ENCODE measurements at places on chromosomes 5 and 9.

GRCh38 chr9:91161465-91162300 lies 200.0 kb downstream of the AUH start:
- peak; percentile 49 for DNase-seq

DNA sequence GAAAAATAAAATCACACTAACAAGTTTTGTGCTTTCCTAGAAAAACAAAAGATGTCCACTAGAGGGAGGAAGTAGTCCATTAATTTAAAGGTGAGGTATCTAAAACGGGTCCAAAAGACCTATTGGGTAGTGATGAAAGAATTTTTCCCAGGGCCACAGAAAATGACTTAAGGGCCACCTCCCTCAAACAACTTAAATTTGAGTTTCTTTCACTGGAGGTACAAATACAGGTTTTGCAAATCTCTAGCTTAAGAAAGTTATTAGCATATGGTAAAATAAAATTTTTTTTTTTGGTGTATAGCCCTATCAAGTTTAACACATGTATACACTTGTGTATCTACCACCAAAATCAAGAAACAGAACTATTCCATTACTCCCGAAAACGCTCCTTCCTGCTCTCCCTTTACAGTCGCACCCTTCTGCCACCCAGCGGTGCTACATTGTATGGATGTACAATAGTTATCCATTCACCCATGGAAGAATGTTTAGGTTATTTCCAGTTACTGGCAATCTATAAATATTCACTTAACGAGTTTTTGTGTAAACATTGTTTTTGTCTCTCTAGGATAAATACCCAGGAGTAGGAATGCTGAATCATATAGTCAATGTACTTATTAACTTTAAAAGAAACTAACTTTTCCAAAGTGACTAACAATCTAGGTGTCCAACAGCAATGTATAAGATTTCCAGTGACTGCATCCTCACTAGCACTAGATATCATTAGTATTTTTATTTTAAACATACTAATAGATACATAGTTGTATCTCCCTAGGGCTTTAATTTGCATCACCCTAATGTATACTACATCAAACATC lies 21.9 kb downstream of the DEPDC1B start:
- DNase-seq = no peak

- no peak for DNase-seq
Observed at GRCh38 chr5:54455413-54456157, at the start of gene HSPB3. HSPB3 (plus strand) TSS chr5:54455699; CDS start chr5:54455790, 91 bp downstream.

- no peak for DNase-seq
Observed at GRCh38 chr9:131863306-131863896, 123.5 kb upstream of the RAPGEF1 start.

DNA sequence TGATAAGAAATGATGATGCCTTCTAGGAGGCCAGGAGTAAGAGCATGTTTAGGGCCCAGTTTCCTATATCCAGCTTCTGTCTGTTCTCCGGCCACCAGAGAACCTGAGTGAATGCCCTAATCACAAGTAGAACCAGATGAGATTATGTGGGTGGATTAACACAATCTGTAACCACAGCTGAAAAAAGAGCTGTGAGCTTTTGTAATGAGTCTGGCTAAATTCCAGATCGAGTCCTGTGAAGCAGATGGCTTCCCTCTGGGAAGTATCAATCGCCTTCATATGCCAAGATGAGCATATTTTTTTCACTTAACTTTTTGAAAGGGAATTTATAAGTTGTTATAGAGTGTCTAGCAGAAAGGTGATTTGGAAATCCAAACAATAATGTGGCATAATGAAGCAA lies 99.8 kb downstream of the NNT start:
- DNase-seq = no peak

DNA sequence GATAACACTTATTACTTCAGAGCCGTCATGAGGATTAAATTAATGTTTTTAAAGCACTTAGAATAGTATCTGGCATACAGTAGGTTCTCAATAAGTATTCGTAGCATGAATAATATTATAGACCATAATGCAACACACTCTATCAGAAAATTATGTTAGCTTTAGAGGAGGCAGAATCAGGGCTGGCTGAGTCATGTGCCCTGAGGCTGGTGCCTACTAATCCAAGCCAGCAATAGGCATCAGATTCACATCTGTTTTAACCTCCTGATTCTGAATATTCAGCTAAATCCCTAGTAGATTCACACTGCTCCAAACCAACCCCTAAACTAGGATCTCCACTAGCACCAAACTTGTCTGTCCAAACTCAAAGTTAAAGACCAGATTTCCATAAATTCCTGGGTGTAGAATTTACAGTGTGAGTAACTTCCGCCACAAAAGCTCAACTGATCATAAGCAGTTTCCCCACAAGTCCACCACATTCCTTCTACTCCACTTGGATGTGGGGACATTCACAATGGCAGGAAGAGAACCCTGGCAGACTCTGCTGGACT lies 170.0 kb upstream of the DAPK1 start:
- no peak for DNase-seq

GRCh38 chr5:64592730-64593341 lies 87.0 kb downstream of the RGS7BP start:
- no peak for DNase-seq

GRCh38 chr5:36885149-36885548 lies 8.6 kb downstream of the NIPBL start:
- no peak for DNase-seq

DNA sequence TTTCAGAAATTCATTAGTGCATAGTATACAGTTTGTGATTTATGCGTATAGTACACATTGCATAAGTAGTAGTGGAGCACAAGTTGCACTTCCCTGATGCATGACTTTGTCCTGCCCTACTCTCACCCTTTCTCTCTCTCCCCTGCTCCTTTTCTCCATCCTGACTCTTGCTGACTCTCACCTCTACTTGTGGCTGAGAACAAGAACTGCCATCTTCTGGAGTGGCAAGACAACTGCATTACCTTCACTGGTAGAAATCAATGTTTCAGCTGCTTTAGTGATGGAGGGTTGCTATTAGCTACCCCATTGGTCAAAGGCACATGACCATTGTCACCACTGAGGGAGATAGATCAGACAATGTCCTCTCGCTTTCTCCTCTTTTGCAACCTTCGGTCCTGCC lies 26.9 kb downstream of the SPEF2 start:
- DNase-seq = no peak

GRCh38 chr9:109238125-109238524 lies 71.1 kb upstream of the FRRS1L start:
- DNase-seq = no peak

DNA sequence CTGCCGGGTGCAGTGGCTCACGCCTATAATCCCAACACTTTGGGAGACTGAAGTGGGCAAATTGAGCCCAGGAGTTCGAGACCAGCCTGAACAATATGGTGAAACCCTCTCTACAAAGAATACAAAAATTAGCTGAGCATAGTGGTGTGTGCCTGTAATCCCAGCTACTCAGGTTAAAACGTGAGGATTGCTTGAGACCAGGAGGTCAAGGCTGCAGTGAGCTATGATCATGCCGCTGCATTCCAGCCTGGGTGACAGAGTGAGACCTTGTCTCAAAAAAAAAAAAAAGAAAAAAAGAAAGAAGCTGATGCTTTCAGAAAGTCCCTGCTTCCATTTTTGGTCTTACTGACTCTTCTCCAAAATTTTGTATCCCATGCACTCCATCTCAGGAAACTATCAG lies 31.3 kb downstream of the SNAPC3 start:
- DNase-seq = no peak

GRCh38 chr5:134553821-134554267 lies 28.4 kb downstream of the JADE2 start:
- DNase-seq = no peak

DNA sequence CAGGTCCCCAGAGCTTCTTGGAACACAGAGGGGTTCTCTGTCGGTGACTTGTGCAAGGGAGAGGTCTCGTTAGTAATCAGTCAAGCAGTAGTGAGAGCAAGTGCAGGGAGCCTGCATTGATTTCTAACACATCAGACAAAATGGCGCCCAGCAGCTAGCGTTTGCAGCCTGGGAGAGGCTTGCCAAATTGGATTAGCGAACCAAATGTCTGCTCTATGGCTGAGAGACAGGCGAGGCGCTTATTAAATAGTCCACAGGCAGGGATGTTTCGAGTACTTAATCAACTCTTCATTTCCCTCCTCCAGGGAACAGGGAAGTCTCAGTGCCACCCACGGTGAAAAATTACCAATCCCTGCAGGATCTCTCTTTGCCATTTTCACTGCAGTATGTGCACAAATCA lies 131.4 kb upstream of the SHB start:
- no peak for DNase-seq

DNA sequence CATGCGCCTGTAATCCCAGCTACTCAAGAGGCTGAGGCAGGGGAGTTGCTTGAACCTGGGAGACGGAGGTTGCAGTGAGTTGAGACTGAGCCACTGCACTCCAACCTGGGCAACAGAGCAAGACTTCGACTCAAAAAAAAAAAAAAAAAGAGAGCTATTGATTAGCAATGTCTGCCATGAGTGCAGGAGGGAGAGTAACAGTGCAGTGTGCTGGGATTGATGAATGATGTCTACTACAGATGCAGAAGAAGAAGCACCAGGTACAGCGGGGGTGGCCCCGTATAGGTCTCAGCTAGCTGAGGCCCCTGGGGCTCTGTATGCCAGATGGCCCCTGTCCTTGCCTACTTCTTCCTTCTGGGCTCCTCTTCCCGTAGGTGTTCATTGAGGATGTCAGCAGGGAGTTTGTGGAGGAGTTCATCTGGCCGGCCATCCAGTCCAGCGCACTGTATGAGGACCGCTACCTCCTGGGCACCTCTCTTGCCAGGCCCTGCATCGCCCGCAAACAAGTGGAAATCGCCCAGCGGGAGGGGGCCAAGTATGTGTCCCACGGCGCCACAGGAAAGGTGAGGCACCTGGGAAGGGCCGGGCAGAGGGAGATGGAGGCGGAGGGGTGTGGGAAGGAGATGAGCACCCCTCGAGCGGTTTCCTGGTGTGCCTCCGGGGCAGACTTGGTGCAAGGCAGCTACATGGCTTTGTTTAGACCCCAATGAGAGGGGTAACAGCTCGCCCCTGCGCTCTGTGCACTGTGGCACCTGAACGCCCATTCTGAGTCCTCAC lies 13.5 kb downstream of the ASS1 start:
- no peak for DNase-seq

- DNase-seq = peak; percentile 70
Observed at GRCh38 chr9:93183663-93184431, at the start of gene WNK2. WNK2 (plus strand) TSS chr9:93184139; CDS start chr9:93184930, 791 bp downstream.

GRCh38 chr5:157651623-157652376 lies 438 bp downstream of the SOX30 start:
- peak; percentile 82 for DNase-seq

GRCh38 chr9:68643901-68644809 lies 60.9 kb upstream of the PIP5K1B start:
- no peak for DNase-seq

DNA sequence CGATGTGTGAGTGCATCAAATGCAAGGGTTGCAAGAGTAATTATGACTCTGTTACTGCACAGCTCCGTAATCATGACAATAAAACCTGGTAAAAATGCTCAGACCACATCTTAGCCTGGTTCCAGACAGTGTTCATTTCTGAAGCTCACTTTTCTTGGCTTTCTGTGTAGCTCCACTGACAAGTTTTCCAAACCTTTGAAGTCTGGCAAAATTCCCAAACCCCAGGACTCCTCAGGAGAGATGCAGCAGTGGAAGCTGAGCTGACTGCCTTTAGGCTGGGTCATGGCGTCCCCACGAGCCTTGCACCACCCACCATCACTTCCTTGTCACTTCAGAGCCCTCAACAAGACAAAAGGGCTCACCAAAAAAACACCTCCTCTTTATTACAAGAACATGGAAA lies 131.6 kb upstream of the TAS2R1 start:
- DNase-seq = no peak

GRCh38 chr5:156019571-156020180 lies 307.3 kb upstream of the SGCD start:
- DNase-seq = no peak

GRCh38 chr5:157544623-157544989 lies 31.0 kb downstream of the ADAM19 start:
- no peak for DNase-seq

DNA sequence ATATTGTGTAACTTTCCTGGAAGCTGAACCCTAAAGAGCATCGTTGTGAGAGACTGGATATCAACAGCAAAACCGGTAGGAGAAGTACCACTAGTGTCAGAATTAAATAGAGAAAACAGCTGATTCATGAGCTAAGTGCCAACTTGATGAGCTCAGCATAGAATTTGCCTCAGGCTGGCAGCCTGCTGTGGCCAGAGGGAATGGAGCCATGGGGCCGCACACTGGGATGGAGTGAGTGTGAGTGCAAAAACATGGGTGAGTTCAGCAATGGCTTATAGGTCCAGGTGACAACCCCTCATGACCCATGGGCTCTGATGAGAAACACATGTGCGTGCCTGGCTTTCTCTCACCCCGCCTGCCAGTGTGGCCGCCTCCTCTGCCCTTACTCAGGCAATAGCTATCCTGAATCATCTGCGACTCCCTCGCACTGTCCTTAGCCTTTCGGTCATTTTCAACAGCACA lies 25.4 kb downstream of the ADAMTS16 start:
- DNase-seq = no peak

DNA sequence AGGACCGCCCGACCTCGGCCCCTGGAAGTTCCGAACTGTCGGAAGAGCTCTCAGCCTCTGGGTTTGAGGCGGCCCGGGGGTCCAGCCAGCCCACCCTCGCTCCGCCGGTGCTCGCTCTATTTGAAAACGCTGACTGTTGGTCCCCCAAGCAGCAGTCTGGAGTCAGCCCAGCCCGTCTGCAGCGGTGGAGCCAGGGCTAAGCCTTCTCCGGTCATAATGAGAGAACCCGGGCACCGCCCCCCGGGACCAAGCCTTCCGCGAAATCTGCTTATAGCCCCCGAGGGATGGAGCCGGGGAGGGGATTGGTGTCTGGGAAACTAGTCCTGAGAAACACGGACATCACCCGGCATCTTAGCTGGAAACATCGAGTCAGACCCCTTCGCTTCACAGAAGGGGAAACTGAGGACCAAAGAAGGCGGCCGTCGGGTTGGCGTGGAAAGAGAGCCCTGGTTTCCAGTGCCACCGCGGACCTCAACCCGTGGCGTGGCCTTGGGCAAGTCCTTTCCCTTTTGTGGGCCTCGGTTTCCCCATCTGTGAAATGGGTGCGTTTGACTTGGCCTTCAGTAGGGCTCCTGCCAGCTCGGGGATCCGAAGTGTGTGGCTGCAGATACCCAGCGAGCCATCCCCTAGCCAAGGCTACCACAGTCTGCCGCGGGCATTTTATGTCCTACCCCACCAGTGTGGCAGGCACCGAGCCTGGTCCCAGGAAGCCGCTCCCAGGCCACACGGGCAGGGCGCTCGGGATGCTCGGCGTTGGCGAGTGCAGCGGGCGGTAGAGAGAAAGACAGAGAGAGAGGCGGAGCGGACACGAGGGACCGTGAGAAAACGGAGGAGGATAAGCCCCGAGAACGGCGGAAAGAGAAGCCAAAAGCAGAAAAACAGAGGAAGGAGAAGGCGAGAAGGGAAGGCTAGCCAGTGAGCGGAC lies 857 bp downstream of the ADAM19 start:
- peak; percentile 63 for DNase-seq

DNA sequence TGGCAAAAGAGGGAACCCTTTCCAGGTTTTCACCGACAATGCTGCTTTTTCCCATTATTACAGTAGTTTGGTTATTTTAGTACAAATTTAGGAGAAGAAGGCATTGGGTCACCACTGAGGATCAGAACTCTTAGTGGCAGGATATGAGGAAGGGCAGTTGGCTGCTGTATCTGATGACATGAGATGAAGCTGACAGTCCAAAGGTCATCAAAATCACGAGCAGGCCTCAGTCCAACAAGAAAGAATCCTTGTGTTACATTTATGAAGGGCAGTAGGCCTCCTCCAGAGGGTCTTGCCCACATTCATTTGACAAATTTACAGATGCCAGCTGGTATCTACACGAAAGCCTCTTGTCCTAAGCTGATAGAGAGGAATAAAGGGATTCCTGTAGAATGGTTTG lies 49.5 kb upstream of the COL15A1 start:
- no peak for DNase-seq
